Stimulated activated CD8-positive, alpha-beta memory T cell treated with anti-CD3 and anti-CD28 coated beads, Interleukin-4, amount 100 ng/mL, for 1 hour (primary cell): ENCODE measurements at places on chromosomes 5 and 9.

- DNase-seq = no peak
Observed at GRCh38 chr5:101364469-101364868, 461.4 kb upstream of the ST8SIA4 start.

- DNase-seq = no peak
Observed at GRCh38 chr5:148970228-148970627, 92.6 kb downstream of the SH3TC2 start.

GRCh38 chr5:100424787-100425186 is 110.4 kb upstream of the FAM174A start:
- DNase-seq = no peak

- DNase-seq = no peak
Observed at GRCh38 chr9:89642789-89643188, 38.0 kb downstream of the GADD45G start.

- no peak for DNase-seq
Observed at GRCh38 chr9:127096208-127096607, 26.2 kb downstream of the ANGPTL2 start.

- DNase-seq = no peak
Observed at GRCh38 chr5:42242881-42243485, 180.3 kb upstream of the GHR start.

GRCh38 chr5:78221964-78222451 is 72.5 kb downstream of the AP3B1 start:
- no peak for DNase-seq

GRCh38 chr9:34328987-34329832 is at the start of the genes KIF24 and NUDT2:
Gene KIF24, minus strand, starts transcription at chr9:34329268. Its CDS starts 17,922 bp downstream, at chr9:34311346.
Gene NUDT2, plus strand, starts transcription at chr9:34329569. Its CDS starts 9,471 bp downstream, at chr9:34339040.
- DNase-seq = peak; percentile 87

DNA sequence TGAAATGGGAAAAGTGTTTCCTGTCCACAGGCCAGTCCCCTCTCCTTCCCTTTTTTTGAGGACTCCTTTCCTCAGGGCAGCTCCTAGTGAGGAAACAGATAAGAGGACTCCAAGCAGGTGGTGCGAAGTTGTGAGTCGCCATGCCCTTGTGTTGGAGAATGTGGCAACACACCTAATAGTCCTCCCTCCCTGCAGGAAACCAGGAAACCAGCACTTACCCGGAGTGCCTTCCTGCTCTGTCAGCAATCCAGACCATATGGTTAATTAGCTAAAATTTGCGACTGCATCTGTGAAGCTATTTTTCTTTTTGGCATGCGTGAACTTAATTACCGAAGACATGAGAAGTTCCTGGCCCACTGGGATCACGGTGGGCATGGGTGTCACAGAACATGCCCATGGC is 69.9 kb downstream of the TRIM32 start:
- DNase-seq = no peak
